ENCODE measurements at places on chromosomes 4 and X. TPM values are rescaled to one million over a fixed set of nuclear protein-coding genes. Genes with fewer than 3 reads are reported as not detected.
A peak's percentile ranks its signal among the peaks of the same experiment; 100 is the strongest.

NLRP2B gene
- total RNA-seq, result not detected

DNA sequence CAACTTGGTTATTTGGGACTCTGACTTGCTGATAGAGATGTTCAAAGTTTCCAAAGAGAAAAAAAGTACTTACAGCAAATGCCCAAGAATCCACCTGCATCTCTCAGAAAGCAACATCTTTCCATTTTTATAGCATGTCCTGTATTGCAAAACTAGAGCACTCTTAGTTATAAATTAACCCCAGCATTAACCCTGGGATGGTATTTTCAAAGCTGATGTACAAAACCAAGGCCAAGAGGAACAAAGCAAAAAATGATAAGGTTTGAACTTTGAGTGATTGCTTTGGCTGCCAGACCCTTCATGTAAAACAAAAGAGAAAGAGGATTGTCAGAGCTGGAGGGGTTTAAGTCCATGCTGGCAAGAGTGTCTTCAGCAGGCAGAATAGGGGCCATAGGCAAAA is at the start of gene SERPINA7:
Gene SERPINA7, minus strand, starts transcription at position 103 of the 400 bp plus-strand sequence. CDS start 1,669 bp downstream, outside the sequence.
- no peak for DNase-seq

DNA sequence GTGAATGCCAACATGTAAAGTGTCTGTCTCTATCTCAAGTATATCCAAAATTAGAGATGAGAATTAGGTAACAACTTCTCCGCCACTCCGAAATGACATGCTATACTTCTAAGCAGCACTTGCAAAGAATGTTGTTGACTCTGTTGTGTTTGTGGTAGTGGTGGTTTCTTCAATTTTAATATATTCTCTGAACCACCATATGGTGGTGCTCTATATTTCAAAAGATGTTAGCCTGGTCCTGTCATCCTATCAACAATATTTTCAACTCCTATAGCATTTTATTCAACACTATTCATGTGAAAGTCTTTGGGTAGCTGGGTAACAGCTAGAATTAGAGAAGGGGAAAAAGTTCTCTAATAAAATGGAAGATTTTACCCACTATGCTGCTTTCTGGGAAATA is 1622.8 kb upstream of the IGFBP7 start:
- no peak for DNase-seq

DNA sequence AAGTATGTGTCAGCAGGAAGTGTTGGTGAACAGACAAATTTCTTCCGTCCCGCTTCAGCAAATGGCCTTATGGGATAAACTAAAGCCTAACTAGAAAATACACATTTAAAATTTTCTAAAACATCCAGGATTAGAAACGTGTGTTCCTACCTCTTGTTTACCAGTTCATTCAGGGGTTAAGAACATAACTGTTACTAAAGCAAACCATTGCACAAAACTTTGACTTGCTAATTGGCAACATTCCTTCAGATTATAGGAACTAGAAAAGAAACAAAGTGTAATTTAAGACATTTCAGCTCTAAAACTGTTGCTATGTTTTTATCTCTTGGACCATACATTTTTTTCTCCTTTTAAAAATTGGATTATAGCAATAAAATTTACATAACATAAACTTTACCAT is 39.5 kb upstream of the CXCL13 start:
- DNase-seq, result no peak

- no peak for DNase-seq
Observed at GRCh38 chrX:121050781-121051180, 3.4 kb downstream of the GLUD2 start.

CRMP1 gene
- total RNA-seq, result 0.16 TPM

ALAS2 gene
- 1.1 TPM for total RNA-seq

- no peak for DNase-seq
Observed at GRCh38 chr4:128566693-128567092, 242.8 kb upstream of the JADE1 start.

- DNase-seq, result no peak
Observed at GRCh38 chr4:125522992-125523391, 208.2 kb downstream of the FAT4 start.

- DNase-seq, result no peak
Observed at GRCh38 chr4:142721187-142721586, 124.9 kb downstream of the INPP4B start.

GRCh38 chr4:65589331-65589730 is 81.0 kb downstream of the EPHA5 start:
- DNase-seq, result no peak

PRSS12 gene
- total RNA-seq, result 0.16 TPM

DNA sequence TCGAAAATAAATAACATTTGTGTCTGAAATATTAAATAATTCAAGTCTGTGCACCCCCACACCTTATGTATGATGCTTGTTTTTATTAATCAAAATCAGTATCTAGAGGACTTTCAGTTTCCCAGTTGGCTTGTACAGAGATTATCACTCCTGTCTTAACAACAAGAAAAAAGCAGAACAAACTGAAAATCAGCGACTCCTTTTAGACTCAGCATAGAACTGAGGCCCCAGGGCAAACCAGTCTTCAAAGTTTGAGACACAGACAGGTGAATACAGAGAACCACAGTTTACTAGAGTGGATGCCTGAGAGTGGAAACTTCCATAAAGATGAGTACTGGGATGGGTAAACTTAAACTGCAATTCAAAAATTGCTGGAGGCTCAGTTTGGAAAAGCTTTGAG is 142.8 kb upstream of the KLF8 start:
- no peak for DNase-seq

GRCh38 chr4:73684097-73684496 is 56.3 kb upstream of the CXCL8 start:
- no peak for DNase-seq

TIGD4 gene
- total RNA-seq, result not detected

PCDH19 gene
- 5.2 TPM for total RNA-seq

GRCh38 chr4:14267373-14268060 is 640.0 kb upstream of the BOD1L1 start:
- DNase-seq, result no peak

DNA sequence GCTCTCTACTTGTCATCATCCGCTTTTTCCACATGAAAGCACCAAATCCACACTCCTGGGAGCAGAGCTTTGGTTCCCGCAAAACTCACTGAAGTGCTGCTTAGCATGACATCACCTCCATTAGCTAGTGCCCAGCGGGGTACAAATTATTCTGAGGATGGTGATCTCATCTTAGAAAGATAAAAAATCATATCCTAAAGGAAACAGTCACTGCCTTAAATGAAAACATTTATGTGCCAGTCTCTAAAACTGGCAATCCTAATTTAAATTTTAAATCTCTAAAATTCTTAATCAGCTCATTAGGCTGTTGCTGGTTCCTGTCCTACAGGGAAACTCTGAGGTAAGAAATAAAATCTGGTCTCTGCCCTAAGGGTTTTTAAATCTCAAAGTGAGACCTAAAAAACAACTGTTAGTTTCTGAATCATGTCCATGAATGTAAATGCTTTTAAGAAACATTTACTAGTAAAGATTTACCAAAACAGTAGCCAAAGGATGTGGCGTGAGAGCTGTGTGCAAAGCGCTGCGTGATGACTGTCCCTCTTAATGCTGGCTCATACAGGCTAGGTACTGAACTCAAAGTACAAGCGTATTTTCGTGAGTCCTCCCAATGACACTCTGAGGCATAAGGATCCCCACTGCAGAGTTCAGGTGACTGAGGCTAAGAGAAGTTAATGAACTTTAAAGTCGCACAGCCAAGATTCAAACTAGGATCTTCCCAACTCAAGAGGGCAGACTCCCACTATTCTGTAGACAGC is 4.5 kb downstream of the CASP3 start:
- DNase-seq, result no peak

DNA sequence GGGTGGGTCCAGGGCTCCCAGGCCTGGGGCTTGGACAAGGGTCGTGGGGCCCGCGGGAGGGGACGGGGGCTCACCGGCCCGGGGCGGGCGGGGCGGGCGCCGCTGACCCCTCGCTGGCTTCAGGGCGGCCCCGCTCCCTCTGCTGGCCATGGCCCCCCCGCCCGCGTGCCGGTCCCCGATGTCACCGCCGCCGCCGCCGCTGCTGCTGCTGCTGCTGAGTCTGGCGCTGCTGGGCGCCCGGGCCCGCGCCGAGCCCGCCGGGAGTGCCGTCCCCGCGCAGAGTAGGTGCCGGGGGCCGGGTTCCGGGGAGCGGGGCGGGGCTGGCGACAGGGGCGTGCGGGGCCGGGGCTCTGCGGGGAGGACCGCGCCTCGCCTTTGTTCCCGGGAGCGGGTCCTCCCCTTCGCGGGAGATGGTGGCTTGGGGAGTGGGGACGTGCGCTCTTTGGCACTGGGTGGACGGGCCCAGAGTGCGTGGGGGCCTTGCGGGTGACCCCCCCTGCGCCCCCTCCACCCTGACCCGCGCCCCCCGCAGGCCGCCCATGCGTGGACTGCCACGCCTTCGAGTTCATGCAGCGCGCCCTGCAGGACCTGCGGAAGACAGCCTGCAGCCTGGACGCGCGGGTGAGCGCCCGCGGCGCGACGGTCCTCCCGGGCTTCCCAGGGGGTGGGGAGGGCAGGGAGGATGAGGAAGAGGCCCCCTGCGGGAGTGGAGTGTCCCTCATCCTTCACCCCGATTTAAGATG is 16.8 kb upstream of the NAT8L start:
- peak; percentile 80 for DNase-seq

SEL1L3 gene
- 13.7 TPM for total RNA-seq

OPN1LW gene
- total RNA-seq, result not detected

NSG1 gene
- 0.16 TPM for total RNA-seq

DNA sequence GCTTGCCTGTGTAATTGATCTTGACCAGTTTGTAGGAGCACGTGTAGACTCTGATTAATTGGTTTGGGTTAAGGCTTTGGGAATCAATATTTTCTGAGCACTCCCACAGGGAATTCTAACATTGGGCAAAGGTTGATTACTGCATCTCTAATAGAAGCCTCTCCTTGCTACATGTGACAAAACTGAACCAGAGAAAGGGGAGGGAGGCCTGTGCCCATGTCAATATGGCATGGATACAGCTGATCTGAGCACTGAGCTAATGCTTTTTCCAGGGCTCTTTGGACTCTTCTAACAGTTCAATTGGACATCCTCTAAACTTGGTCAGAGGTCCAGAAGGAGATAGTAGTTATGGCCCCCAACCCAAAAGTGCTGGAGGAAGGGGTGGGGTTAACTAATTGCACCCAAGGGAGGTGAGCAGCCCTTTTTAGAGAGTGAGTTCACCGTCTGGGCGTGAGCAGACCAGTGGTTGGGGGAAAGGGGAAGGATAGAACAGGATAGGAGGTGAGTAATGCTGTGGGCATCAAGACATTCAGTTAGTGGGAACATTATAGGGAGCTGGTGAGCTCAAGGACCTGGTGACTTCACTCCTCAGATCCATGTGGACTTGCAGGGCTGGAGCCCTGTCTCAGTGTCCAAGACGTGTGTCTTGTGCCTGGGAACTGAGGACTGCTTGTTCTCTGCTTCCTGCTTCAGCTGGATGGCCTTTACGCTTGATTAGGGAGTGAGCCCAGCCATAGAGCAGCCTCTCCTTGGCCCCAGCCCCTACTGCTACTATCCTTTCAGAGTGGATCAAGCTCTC is 22.8 kb downstream of the MSN start:
- DNase-seq, result no peak

GRCh38 chrX:39729981-39730661 is 367.6 kb downstream of the BCOR start:
- DNase-seq, result peak; percentile 74

DNA sequence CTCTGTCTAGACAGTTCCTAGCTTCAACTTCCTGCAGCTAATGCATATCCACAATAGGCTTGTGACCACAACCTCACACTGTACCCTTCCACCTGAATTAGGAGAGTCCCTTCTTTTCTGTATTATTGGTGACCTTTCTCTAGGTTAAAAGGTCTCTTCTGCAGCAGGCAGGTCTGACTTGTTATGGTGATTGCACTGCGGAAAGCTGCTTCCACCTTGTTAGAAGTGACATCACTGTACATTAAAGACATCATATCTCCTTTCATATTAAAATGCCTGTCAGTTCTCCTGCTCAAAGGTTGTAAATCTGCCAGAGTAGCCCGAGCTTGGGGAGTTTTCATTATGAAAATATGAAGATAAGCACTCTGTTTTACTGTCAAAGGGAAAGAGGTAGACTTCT is 21.5 kb upstream of the LSM6 start:
- no peak for DNase-seq

GRCh38 chr4:97152149-97152548 is 991.1 kb downstream of the STPG2 start:
- DNase-seq, result no peak

DNA sequence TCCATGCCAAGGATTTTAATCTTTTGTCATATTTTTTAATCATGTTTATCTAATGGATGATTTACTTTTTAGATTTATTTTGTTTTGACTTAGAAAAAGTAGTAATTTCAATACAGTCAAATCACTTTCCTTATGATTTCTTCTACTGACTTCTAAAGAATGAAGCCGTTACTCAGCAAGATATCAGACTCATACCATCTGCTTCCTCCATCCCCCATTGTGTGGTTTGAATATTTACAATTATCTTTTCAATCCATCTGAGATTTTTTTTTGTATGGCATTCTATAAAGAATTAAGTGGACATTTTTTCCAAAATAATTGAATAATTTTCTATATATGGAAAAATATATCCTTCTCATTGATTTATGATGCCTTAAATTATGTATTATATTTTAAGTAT is 565.4 kb upstream of the ATOH1 start:
- DNase-seq, result no peak

PRSS48 gene
- not detected for total RNA-seq

- DNase-seq, result no peak
Observed at GRCh38 chr4:150974750-150975149, 40.3 kb downstream of the LRBA start.

DNA sequence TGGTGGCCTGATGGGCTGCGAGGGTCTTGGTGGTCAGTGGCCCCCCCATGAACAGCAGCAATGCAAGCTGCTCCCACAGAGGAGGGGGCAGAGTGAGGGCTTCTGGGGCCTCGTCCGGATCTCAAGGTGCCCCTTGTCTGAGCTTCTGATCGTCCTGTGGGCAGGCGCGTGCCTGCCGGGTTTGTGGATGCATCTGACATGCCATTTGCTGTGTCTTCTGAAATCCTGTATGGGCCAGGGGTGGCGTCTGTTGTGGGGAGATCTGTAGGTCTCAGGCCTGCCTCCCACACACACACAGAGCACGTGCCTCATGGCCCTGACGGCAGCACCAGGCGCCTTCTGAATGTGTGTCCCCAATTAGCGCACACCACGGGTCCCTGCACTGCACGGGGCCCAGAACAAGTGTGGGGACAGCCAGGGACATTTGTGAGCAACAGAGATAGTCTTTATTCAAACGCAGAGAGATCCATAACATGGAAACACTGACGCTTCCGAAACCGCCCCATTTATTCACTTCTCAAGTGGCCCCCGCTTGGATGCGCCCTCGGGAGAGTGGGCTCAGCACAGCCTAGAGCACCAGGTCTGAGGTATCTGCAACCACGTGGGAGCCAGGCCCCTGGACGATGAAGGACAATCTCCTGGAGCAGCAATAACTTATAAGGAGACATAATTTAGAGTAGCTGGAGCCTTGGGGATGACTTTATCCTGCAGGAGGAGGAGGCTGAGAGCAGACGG is 5.7 kb downstream of the SPON2 start:
- DNase-seq, result no peak

DNA sequence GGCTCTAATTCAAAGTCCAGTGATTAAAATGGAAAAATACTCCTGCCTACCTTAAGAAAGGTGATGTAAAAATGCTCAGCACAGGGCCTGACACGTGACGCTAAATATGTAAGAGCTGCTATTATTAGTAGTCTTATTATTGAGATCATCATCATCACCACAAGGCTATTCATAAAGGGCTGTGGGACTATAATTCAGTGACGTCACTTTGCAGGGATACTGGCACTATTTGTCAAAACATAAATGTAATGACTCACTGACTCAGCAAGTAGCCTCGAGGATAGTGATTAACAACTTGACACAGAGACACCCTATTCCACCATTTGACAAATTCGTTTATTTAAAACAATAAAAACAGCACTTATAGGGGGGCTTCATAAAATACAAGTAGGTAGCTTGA is 258.9 kb downstream of the SPANXN1 start:
- no peak for DNase-seq

GRCh38 chr4:126532527-126532926 is 1100.2 kb upstream of the INTU start:
- no peak for DNase-seq
